Hindlimb muscle (tissue), 1 donor: ENCODE measurements at places on chromosomes 4 and X. TPM values are rescaled to one million over a fixed set of nuclear protein-coding genes. Genes with fewer than 3 reads are reported as not detected.

The GLRA3 gene
- not detected for polyA plus RNA-seq

The ZAR1 gene
- polyA plus RNA-seq: not detected

The FDCSP gene
- not detected for polyA plus RNA-seq

The ATXN3L gene
- not detected for polyA plus RNA-seq

The INTU gene
- 10.3 TPM for polyA plus RNA-seq

The WFS1 gene
- polyA plus RNA-seq: 22.9 TPM

The CLTRN gene
- 0.83 TPM for polyA plus RNA-seq

The KCNE5 gene
- 82.6 TPM for polyA plus RNA-seq

GRCh38 chr4:52884994-52885393, 22.9 kb downstream of the RASL11B start:
- no peak for DNase-seq

DNA sequence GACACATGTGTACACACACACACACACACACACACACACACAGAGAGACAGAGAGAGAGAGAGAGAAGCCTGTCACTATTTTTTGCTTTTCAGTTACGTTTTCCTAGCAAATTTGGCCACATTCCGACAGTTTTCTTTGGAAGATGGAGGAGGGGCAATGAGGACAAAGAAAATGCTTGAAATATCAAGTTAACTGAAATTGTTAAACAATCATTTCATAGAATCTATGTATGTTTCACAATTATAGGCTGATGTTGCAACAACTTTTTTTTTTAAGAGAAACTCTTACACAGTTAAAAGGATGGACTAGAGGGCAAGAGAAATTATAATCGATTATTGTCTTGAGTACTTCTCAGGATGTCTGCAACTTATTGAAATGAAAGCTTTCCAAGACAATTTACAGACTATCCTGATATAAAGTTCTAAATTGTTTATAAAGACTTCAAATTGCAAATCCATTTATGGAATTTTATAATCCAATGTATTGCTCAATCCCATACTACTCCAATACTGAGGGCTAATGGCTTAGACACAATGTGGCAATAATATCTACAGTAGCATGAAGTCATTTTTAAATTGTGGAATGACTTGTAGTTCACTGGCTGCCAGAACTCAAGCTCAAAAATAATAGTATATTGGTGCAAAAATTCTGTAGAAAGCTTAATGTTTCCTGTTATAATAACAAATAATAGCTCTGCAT, 647.0 kb upstream of the PCDH7 start:
- no peak for DNase-seq

DNA sequence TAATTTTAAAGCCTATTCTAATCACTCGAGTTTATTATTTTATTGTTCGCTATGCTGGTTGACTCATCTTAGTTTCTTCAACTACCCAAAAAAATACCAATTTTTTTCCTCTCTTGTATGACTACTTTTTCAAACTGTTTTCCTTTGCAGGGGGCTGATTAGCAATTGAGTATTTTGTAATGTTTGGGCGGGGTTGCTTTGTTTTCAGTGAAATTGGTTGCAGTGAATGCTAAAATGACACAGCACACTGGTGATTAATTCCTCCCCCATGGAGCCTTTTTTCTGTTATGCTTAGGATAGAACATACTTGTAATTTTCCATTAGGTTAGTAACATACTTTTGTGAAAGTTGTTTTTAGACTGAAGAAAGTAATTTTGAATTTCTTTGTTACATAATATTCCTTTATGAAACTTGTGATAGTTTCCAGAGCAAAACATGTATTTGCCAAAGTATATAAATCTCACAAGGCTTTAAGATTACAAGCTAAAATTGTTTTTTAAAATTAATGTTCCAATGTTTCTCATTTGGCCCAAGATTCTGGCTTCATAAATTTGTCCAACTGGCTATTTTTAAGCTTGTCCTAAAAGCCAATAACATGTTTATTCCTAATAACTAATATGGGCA, 120.4 kb downstream of the CHIC1 start:
- no peak for DNase-seq

DNA sequence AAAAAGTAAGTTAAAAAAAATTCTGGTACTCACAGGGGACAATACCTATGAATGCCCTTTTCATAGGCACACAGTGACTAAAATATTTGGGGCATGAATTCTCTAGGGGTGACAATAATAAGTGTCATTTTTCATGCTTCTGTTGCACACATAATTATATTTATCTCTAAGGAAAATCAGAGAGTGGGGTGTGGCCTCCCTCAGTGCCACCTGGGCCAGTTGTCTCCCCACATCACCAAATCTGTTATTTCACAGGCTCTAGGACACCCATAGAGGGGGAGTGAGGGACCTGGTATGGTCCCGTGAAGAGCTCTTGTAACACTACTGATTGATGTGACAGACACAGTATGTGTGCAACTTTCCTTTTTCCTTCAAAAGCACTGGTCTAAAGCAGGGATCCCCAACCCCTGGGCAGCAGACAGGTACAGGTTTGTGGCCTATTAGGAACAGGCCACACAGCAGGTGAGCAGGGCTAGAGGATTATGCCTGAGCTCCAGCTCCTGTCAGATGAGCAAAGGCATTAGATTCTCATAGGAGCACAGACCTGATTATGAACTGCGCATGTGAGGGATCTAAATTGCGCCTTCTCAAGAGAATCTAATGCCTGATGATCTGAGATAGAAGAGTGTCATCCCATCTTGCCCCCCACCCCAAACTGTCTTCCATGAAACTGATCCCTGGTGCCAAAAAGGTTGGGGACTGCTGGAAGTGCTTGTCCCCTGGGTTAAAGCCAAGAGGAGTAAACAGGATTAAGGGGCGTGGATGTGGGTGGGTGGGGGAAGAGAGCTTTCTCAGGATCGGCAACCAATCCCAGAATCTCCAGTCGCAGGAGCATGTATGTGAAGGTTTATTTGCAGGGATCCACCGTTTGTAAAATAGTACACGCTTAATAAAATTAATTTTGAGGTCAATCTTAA, 856 bp downstream of the SLC9B1 start:
- DNase-seq: no peak

DNA sequence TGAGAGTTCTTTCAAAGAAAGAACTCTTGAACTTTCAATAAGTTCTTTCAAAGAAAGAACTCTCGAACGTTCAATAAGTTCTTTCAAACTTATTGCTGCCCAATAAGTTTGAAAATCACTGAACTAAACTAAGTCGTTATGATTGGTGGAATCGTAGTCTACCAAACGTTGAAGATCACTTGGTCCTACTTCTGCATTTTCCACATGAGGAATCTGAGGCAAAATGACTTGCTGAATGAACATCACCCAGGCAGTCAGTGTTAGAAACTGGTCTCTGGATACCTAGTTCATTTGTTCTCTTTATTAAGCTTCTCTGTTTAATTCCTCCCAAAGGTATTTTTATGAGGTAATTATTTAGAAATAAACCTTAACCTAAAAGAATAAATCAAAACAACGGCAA, 7.1 kb upstream of the CNOT6L start:
- DNase-seq: no peak

- DNase-seq: no peak
Observed at GRCh38 chrX:13220916-13221315, 98.9 kb downstream of the ATXN3L start.

DNA sequence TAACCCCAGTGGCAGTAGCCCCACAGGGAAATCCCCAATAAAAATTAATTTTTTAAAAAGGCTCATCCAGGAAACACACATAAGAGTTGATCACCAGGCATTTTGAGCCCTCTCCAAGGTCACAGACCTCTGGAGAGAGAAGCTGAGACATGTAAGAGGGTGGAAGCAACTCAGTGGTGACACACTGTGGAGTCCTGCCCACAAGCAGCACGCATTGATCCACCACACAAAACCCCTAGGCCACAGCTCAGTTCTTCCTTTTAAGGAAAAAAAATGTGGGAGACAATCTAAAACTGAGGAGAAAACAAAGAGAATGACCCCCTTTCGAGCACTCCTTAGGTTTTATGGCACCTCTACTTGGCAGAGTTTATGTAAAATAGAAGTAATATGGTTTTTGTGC, 71.7 kb upstream of the S100G start:
- DNase-seq: no peak

DNA sequence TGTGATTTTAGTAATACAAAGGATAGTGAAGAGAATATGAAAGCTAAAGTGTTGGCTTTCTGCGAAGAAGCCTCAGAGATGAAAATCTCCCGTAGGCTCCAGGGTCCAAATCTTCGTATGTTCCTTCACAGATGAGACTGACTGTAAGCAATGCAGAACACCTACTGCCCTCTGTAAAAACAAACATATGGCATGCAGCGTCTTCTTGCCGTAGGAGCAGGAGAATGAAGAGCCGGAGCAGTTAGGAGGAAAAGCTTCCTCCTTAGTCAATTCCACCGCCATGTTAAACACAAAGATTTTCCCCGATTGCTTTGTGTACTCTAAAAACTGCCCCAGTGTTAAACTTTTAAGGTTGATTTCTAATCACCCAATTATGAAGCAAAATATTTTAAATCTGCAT, 22.5 kb downstream of the RWDD4 start:
- DNase-seq: no peak

DNA sequence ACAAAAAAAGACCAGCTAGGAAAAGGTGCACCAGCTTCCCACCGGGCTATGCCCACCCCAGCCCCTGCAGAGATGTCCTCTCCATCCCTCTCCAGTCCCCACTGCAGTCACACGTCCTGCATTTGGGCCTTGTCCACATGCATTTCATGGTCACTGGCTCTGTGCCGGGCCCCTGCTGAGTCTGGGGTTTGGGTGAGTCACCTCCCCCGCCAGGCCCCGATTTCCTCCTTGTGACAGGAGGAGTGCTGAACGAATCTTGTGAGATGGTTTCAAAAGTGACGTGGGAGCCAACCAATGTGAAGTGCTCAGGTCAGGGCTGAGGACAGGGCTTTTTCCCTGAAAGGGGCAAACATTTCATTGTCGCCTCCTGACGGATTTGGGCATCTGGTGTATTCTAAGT, 7.1 kb downstream of the CPZ start:
- DNase-seq: no peak

DNA sequence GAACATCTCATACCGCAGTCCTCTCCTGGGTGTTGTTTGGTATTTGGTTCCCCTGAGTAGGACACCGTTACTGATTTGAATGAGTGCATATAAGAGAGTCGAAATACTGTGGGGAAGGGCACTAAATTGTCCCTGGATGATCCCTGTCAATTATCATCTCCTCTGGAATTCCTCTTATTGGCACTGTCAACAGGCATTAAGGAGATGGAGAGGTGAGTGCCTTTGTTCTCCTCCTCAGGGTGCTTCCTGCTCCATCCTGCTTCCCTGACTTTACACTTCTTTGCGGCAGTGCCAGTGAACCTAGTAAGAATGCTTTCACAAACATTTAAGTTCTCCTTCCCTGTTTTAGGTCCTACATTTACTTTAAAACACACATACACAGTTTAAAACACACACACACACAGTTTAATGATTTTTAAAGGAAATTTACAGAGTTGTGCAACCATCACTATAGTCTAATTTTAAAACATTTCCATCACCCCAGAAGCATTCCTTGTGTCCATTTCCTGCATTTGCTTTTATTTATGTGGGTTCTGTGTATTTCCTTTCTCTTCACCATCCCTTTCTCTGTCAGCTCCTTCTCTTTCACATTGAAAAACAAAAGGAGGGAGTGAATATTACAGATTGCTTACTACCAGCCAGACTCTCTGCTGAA, 20.9 kb upstream of the ZRSR2 start:
- DNase-seq: no peak

GRCh38 chr4:8617486-8618040, 25.0 kb downstream of the CPZ start:
- no peak for DNase-seq

DNA sequence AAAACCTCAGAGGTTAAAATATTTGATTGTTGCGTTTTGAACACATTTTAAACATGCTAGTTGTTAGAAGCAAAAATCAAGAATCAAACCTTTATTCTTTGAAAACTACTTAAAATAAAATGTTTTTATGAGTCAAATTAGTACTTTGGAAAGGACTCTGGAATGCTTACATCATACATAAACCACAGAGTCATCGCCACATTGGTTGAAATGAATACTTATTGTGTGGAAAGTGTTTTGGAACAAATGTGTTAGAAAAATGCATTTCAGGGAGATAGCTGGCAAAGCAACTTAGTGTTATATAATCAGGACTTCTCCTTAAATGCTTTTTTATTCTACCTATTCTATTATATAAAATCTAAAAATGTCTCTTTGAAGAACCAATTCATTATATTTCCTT, 49.4 kb upstream of the CAMK2D start:
- no peak for DNase-seq

DNA sequence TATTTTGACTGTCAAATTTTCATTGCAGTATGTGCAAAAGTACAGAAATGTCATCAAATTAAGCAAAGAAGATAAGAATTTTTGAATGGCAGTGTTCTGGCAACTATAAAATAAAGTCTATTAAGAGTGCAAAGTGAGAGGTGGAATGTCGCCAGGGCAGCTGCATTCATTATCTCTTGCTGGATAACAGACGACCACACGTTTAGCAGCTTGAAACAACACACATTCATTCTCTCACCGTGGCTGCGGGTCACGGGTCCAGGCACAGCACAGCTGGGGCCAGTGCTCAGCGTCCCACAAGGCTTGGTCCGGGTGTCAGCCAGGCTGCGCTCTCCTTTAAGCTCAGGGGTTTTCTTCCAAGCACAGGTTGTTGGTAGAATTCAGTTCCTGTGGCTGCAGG, 113.9 kb downstream of the GPR143 start:
- DNase-seq: no peak

- DNase-seq: no peak
Observed at GRCh38 chr4:113587640-113588275, 173.8 kb downstream of the CAMK2D start.

GRCh38 chr4:6427439-6428090, 44.8 kb downstream of the PPP2R2C start:
- no peak for DNase-seq

DNA sequence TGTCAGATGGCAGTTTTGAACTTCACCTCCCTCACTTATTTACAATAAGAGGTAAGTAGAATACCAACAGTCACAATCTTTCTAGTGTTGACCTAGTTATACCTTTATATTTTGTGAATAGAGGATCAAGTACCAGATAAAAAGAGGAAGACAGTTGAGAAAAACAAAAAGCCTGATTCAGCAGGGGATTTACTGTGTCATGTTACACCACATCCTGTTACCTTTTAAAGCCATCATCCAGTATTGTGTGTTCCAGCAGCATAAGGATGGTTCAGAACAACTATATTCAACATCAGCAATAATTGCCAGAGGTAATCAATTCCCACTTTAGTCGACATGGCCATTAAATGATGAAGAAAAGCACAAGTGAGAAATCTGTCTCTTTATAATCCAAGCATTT, 21.3 kb upstream of the CXCL6 start:
- no peak for DNase-seq

- DNase-seq: no peak
Observed at GRCh38 chrX:111521169-111521568, 9.7 kb downstream of the SERTM2 start.
